Activated CD8-positive, alpha-beta memory T cell treated with anti-CD3 and anti-CD28 coated beads for 1 hour (primary cell): ENCODE measurements at places on chromosomes 7 and 10.

DNA sequence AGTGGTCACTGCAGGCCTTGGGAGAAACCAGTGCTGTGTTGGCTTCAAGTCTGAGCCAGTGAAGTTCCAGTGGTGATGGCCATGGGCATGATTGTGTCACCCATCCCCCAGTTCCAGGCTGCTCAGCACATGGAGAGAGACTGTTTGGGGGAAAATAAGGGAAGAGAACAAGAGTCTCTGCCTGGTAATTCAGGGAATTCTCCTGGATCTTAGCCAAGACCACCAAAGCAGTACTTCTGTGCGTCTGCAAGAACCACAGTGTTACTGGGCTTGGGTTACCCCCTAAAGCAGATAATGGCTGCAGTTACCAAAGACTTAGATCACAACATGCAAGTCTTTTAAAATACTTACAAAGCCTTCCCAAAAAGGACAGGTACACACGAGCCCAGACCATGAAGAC lies 225.0 kb upstream of the SEMA3C start:
- no peak for DNase-seq

GRCh38 chr7:36253699-36254098 lies 100.6 kb downstream of the EEPD1 start:
- DNase-seq, result no peak

GRCh38 chr7:68288144-68288593 lies 1291.5 kb downstream of the TYW1 start:
- DNase-seq, result no peak

DNA sequence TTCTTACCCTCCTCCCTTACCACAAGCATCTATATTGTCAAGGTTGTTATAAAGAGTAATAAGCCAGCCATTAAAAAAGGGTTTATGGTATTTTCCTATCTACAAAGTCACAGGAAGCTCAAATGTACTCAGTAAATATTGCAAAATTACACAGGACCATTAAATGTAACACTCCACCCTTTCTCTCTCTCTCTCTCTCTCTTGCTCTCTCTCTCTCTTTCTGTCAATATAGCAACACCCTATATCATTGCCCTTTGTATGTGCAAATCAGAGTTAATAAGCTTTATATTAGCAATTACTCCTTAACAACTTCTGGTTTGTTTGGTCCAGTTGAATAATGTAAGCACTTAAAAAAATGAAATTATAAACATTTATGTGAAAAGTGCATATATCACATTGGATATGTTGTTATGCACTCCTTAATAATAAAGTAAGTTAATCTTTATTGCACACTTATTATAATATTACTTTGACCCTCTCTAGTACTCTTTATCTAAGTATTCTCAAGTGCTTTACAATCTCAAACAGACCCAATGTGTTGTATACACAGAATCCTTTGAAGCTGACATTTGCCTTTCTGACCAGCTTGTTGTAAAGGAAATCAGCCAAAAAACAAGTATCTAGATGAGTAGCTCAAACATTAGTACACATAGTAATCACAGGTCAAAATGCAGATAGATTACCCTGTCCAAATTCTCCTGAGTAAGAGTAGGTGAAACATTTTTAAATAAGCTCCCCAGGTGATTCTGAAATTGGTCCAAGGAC lies 93.2 kb downstream of the CFTR start:
- no peak for DNase-seq

DNA sequence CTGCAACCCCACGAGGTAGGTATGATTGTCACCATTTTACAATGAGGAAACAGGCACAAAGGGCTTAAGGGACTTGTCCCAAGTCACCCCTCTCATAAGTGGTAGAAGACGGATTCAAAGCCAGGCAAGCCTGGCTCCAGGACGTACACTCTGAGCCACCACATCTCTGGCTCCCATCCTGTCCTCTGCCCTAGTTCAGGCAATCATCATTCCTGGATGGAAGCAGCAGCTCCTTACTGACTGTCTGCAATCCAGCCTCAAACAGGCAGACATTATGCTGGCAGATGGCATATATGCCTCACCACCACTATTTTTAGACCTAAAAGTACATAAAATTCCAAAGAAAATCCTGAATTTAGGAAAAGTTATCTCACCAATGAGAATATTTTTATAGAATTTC lies 100.7 kb downstream of the USP6NL start:
- no peak for DNase-seq

DNA sequence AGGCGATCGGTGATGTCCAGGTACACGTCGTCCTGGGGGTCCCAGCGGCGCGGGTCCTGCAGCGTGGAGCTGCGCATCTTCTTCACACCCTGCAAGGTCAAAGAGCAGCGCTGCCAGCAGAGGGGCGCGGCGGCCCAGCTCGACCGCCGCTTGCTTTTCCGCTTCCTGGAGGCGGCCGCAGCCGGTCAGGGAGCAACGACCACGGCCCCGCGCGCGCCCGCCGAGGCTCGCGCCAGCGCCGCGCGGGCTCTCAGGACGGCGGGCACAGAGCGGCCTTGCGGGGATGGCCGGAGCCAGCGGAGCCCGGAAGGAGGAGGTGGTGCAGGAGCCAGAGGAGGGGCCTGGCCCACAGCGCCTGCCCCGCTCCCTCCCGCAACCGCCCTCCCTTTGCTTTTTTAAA lies 76.4 kb upstream of the CDC14C start:
- no peak for DNase-seq

- no peak for DNase-seq
Observed at GRCh38 chr7:158802535-158803366, 26.6 kb downstream of the ESYT2 start.

- DNase-seq, result no peak
Observed at GRCh38 chr7:80908360-80908797, 10.5 kb downstream of the SEMA3C start.

- no peak for DNase-seq
Observed at GRCh38 chr7:155291045-155291530, 6.6 kb upstream of the INSIG1 start.

DNA sequence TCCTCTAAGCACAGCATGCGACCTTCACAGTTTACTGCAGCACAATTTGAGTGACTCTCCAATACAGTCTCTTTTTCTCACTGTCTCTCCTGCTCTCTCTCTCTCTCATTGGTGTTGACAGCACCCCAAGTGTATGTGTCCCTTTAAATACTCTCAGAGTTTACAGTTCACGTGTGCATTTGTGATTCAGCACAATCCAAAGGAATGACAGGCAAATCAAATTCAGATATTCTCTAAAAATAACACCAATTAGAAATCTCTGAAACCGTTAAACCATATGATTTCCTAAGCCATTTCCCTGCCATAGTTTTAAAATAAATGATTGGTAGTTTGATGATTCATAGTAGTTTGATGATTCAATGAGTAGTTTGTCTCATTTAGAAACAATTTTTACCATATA lies 104.0 kb upstream of the GAD2 start:
- DNase-seq, result no peak

DNA sequence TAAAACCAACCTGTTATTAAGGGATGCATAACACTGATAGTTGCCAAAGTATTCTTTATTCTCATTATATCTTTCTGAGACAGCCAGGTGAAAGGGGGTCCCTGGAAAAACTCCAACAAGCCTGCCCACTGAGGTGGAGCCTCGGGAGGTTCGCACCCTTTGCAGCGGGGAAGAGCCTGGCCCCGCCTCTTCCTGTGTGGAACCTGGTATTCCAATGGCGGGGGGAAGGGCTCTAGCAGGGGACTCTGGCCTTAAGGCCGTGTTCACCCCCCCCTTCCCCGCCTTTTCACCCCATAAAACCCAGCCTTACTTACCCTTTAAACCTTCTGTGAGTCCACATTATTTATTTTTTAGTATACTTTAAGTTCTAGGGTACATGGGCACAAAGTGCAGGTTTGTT lies 62.4 kb upstream of the PDK4 start:
- no peak for DNase-seq
